ENCODE measurements at places on chromosomes 7 and 10.

GRCh38 chr7:123580406-123581161 lies 21.0 kb upstream of the ASB15 start:
- peak; percentile 33 for DNase-seq

DNA sequence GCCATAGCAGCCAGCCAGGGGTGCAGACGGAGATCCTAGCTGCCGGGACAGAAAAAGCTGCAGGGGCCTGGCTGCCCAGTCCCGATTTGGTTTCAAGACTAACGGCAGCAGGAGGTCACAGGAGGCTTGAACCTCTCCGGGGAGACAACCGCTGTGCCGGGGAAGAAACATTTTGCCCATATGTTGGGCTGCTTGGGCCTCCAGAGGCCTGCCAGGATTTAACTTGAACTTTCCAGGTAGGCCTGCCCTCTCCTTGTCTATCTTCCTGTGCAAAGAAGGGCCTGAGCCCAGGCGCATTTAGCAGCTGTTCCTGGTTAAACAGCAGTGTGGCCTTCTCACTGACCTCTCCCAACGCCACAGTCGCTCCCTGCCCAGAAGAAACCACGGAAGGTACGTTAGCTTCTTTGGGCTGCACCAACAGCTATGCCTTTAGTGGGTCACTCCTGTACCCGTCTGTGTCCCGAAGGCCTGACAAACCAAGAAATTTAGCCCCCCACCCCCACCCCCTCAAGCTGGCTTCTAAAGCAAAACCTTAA lies 17.1 kb upstream of the PTF1A start:
- no peak for DNase-seq

GRCh38 chr10:30694518-30695228 lies 65.1 kb upstream of the LYZL2 start:
- DNase-seq = no peak

DNA sequence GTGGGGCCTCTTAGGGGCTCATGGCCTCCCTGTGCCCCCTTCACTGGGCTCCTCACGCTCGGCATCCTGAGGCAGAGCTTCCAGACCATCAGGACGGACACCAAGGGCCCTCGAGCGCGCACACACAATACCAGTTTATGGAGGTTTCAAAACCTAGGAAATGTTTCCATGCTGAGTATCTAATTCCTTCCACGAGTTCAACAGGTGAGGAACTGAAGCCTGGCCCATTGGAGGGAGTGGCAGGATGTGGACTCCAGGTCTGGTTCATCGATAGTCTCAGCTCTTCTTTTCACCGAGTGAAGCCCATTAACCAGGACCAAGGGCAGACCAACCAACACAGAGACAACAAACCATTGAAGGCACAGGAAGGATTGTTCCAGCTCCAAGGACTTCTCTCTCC lies 336.7 kb upstream of the SHH start:
- no peak for DNase-seq

GRCh38 chr10:4303045-4303444 lies 518.0 kb upstream of the KLF6 start:
- no peak for DNase-seq

GRCh38 chr7:90081621-90082020 lies 72.6 kb upstream of the STEAP1 start:
- no peak for DNase-seq

DNA sequence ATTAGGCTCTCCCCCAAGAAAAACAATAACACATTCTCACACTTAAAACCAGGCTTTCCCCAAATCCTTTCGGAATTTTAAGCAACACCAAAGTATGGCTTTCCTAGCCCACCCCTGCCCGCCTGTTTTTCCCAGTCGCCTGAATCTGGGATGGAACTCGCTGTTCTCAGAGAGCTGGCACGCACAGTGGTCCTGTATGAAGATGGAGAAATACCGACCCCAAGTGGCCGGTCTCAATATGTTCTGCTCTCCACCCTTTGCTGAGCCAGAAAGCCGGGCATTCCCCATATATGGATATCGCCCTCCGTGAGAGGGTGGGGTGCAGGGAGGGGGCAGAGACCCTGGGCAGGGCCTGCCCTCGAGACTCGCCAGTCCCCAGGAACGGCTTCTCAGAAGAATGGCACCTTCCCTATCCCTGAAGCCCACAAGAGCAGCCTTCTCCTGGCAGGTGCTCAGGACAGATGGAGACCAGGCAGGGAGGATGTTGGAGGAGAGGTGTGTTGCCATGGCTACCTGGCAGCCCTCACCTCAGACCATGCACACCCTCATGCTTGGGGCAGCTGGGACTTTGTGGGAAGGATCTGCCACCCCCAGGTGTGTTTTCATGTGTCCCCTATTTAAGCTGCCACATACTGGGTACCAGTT lies 3.4 kb downstream of the TACR2 start:
- DNase-seq = peak; percentile 51

GRCh38 chr10:84626397-84627087 lies 298.2 kb downstream of the CCSER2 start:
- no peak for DNase-seq

- no peak for DNase-seq
Measured at GRCh38 chr7:116950889-116951351, 2.4 kb upstream of the ST7 start.

GRCh38 chr7:1885465-1886226 lies 215.6 kb downstream of the ELFN1 start:
- no peak for DNase-seq

DNA sequence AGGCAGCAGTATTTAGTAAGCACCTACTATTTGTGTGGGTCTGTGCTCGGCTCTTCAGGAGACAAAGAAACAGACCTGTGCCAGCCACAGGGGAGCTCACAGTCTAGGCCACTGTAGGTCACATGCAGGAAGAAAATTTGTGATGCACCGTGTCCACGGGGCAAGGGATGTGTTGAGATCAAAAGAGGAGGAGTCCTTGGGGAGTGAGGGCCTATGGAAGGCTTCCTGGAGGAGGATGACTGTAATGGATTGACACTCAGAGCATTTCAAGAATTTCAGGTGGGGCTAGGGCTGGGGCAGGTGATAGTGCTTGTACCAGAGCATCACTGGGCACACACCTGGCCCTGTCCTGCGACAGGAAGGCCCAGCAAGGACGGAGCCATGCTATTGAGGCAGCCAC lies 102.7 kb downstream of the ZMIZ1 start:
- DNase-seq = no peak

DNA sequence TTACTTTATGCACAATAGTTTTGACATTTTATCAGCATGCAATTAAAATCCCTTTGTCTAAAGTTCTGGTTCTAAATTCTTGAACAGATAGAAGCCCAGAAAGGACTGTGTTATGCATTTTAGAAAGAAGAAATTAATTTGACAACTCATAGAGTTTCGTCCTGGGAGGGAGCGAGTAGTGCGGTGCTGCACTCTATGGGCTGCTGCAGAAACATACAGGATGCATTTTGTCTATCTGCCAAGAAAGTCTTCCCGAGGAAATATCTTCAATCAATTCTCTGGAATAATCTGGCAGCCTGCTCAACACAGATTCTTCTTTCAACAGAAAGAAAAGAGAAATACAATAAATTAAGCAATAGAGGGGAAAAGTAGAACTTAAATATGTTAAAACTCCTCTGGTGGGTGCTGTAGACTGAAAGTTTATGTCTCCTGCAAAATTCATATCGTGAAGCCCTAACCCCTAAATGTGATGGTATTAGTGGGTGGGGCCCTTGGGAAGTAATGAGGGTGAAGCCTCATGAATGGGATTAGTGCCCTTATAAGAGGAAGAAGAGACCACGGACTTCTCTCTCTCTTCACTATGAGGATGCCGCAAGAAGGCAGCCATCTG lies 39.0 kb upstream of the IFRD1 start:
- no peak for DNase-seq

DNA sequence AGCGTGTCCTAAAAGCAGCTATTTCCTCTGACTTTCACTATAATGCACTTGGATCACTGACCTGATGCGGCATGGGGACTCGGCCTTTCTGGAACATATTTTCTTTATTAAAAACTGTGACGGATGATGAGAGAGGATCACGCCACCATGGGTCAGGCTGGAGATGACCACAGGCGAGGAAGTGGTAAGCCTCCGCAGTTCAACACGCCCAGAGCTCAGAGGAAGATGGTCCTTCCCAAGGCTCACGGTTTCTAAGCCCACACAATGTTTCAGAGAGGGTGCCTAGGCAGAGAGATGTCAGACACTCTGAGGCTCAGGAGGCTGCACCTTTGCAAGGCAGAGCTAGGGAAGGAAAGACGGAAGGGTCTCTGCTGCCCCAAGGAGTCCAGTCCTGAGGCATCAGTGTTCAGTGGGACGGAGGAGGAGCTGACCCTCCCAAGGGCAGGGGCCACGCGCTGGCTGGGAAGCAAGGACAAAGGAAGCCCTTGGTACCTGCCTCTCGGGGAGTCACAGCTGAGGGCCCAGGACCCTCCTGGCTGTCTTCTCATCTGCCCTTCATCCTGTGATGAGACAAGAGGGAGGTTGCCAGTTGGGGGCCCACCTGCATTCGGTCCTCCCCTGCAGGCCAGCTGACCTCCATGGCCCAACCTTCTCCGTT lies 9.5 kb downstream of the CHST15 start:
- DNase-seq = no peak

DNA sequence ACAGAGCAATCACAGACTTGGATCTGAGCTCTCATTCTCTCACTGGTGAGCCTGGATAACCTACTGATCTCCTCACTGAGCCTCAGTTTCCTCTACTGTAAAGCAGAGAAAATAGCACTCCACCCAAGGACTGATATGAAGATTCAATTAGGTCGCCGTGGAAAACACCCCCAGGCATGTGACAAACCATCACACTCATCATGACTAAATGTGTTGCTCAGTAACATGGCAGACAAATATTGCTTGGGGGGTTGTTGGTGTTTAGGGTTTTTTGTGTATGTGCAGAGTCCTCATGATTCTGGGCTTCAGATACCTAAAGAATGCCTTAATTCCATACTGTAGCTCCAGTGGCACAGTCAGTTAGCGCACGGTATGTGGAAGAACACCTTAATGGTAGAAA lies 122.1 kb upstream of the TCF7L2 start:
- no peak for DNase-seq

GRCh38 chr10:43892062-43892770 lies 243.5 kb upstream of the ZNF32 start:
- no peak for DNase-seq

- no peak for DNase-seq
Measured at GRCh38 chr7:159120540-159120919, 24.1 kb downstream of the VIPR2 start.

DNA sequence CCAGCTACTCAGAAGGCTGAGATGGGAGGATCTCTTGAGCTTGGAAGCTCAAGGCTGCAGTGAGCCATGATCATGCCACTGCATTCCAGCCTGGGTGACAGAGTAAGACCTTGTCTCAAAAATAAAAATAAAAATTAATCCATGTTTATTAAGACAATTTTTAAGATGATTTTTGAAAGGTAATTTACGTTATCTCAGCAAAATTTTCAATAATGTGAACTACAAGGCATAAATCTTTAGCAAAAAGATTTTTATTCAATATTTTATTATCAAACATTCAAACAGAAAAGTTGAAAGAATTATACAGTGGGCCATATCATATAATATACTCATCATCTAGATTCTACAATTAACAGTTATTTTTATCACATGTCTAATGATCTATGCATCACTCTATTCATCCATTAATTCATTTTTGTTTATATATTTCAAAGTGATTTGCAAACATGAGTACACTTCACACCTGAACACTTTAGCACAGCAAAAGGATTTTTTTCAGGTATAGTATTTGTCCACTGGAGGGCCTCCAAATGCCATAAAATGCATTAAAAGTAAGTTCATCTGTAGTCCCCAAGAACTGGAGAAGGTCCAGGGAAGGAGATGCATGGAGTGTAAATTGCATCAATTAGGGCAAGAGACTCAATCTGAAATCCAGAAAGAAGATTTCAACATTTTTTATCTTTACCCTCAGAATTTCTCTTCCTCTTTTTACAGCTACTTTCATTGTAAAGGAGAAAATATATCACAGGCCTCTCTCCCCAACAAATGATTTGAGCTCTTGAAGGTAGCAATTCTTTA lies 38.6 kb upstream of the RSBN1L start:
- peak; percentile 69 for DNase-seq

- no peak for DNase-seq
Measured at GRCh38 chr7:155234950-155235789, 62.5 kb upstream of the INSIG1 start.

DNA sequence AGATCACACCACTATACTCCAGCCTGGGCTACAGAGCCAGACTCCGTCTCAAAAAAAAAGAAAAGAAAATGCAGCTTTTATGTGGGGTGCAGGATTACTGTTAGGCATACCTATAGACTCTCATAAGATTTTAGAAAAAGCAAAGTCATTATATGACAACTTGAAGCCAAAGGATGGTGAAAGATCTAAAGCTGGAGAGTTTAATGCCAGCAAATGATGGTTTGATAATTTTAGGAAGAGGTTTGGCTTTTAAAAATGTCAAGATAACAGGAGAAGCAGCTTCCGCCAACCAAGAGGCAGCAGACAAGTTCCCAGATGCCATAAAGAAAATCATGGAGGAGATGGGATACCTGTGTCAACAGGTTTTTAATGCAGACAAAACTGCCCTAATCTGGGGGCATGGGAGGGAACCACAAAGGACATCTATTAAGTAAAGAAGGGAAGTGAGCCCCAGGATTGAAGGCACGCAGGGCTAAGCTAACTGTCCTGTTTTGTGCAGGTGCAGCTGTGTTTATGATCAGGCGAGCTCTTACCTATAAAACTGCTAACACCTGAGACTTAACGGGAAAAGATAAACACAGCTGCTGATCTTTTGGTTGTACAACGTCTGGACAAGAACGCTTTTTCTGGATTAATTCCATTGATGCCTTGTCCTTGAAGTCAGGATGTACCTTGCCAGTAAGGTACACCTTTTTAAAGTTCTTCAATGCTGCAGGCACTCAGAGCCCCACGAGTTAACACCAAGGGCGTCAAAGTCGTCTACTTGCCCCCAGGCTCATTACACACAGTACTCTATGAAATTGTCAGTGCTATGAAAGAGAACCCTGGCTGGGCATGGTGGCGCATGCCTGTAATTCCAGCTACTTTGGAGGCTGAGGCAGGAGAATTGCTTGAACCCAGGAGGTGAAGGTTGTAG lies 10.5 kb upstream of the ANKRD61 start:
- no peak for DNase-seq

GRCh38 chr10:55200020-55200419 lies 399.0 kb upstream of the PCDH15 start:
- no peak for DNase-seq

- no peak for DNase-seq
Measured at GRCh38 chr7:128402356-128402755, 7.4 kb downstream of the IMPDH1 start.

- no peak for DNase-seq
Measured at GRCh38 chr7:101273206-101273605, 28.3 kb upstream of the FIS1 start.

GRCh38 chr10:129140921-129141885 lies 325.8 kb upstream of the MGMT start:
- DNase-seq = no peak

Measured in KBM-7 (cell line).